ENCODE measurements at places on chromosomes 3 and 15.

DNA sequence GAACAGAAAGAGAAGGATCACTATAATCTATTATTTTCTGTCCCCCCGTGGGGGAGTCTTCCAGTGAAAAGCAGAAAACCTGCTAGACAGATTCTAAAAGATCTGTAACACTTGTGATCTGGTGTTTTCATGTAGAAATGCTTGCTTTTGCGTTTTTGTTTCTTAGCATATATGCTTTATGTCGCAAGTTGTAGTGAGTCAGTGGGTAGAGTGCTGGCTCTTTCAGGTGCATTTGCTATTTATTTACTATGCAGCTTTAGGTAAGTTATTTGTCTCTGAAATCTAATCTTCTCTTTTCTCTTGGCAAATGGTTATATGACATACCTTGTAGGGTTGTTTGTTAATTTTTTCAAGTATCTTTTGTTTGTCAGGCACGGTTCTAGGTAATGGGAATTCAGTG lies 9.4 kb downstream of the AKAP13 start:
- DNase-seq = no peak

DNA sequence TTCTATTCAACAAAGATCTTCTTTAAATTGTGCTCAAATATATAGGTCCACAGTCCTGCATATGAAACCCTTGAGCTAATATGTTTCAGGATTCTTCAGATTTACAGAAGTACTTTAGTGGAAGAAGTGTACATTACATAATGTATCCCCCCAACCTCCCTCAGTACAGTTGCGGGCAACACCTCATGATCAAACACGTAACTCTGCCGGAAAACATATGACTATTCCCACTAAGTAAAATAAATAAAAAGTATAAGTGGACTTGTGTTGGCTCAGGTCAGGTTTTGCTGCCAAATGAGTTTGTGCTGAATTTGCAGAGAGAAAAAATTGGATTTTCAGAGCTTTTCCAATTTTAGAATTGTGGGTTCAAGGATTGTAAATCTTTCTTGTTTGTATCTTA lies 267.6 kb upstream of the MDFIC2 start:
- DNase-seq = no peak

GRCh38 chr15:81899024-81899423 lies 146.8 kb downstream of the MEX3B start:
- no peak for DNase-seq

- DNase-seq = peak; percentile 6
Observed at GRCh38 chr3:72848703-72849081, 447 bp upstream of the SHQ1 start.

DNA sequence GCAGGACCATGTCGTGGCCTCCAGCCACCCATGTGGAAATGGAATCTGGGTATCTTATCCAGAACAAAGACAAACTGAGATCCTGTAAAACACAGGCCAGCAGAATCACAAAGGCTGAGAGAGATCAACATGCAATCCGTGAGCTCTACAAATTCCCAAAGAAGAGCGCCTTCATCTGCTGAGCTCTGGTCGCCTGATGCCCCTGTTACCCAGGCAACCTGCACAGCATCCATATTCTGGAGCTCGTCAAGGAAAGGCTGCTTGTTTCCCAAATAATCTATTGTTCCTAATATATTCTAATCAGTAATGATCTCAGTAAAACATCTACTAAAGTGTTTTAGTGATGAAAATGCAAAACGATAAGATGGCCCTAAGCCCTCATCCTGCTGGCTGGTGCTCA lies 133.6 kb downstream of the OCA2 start:
- no peak for DNase-seq

- DNase-seq = no peak
Observed at GRCh38 chr3:129527262-129527661, 1.2 kb upstream of the RHO start.

DNA sequence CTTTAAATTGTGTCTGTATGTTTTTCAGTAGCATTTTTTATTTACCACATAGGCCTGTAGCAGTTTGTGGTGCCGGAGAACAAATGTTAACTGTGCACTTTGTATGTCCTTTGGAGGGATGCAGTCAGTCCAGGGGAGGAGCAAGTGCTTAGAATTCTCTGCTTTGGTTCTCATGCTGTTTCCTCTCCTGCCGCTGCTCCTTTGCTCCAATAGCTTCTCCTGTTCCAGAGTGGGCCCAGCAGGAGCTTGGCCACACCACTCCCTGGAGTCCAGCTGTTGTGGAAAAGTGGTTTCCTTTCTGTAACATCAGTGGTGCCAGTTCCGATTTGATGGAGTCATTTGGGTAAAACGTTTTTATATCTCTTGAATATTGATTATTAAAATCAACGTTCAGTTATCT lies 16.6 kb downstream of the TICRR start:
- DNase-seq = no peak

All from activated gamma-delta T cell treated with Interleukin-2 at 50 U/mL for 16 hours (primary cell).